Fibroblast of lung (primary cell): ENCODE measurements at places on chromosomes 3 and 15. TPM values are rescaled to one million over a fixed set of nuclear protein-coding genes. Genes with fewer than 3 reads are reported as not detected.

The NR1I2 gene
- total RNA-seq = under 0.01 TPM in 1 of 2 replicates, not detected in the other

The HOMER2 gene
- 6.9 and 9.9 TPM in 2 replicates for total RNA-seq

The TTLL13 gene
- under 0.01 TPM in 1 of 2 replicates, not detected in the other for total RNA-seq

The FSTL1 gene
- total RNA-seq = 279 and 309 TPM in 2 replicates
